ENCODE measurements at places on chromosomes 4 and X.

DNA sequence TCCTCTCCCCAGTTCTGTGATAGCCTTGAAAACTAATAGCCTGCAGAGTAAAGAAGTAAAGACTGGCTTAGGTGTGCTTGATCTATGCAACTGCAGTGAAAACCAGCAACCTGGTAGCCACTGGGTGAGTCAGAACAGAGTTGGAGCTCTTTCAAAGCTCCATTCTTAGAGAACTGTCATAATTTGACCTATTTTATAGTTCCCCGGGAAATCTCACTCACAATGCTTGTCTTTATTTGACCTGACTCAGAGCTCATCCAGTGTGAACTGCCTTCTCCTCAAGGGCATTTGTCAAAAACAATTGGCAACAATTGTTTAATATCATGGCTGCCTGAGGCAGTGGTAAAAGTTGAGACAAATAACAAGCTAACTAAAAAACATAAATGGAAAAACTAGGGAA, 213.0 kb upstream of the NHS start:
- no peak for DNase-seq

- no peak for DNase-seq
Observed at GRCh38 chr4:159564615-159565014, 461.7 kb downstream of the RAPGEF2 start.

GRCh38 chr4:101835121-101835904, 44.8 kb downstream of the BANK1 start:
- no peak for DNase-seq

- no peak for DNase-seq
Observed at GRCh38 chr4:150152766-150153165, 74.5 kb downstream of the DCLK2 start.

- DNase-seq = no peak
Observed at GRCh38 chrX:19617550-19617949, 102.2 kb upstream of the MAP3K15 start.

- DNase-seq = no peak
Observed at GRCh38 chr4:48787056-48787455, 7.0 kb upstream of the FRYL start.

GRCh38 chr4:92279296-92279695, 24.5 kb upstream of the GRID2 start:
- DNase-seq = no peak

DNA sequence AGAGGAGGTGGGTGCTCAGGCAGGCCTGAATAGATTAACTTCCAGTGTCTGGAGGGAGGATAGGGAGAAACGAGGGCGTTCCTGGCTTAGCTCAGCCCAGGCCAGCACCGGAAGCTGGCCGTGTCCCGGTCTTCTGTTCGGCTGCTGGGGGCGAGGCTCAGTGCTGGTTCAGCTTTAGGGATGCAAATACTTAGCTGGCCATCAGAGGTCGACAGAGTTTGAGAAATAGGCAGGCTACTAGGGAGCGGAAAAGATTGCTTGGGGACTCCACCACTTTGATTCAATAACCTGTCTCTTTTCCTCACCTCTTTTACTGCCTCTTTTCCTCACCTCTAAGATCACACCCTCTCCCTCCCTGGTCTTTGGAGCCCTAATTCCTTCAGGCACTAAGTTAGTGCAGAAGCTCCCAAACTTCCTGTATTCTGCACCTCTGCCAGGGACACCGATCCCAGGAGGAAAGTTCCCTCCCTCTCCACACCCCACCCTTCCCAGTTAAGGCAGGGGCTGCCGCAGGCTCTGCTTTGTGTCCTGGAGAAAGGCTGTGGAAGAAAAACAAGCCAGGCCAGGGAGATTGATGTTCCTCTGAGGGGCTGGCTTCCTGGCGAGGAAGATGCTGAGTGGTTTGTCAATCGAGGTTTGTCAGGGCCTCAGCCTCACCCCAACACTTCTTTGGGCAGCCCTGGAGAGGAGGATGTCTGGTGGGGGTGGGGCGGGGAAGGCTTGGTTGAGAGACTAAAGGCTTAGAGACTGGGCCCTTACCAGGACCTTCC, 6.0 kb upstream of the EFNB1 start:
- peak; percentile 35 for DNase-seq

DNA sequence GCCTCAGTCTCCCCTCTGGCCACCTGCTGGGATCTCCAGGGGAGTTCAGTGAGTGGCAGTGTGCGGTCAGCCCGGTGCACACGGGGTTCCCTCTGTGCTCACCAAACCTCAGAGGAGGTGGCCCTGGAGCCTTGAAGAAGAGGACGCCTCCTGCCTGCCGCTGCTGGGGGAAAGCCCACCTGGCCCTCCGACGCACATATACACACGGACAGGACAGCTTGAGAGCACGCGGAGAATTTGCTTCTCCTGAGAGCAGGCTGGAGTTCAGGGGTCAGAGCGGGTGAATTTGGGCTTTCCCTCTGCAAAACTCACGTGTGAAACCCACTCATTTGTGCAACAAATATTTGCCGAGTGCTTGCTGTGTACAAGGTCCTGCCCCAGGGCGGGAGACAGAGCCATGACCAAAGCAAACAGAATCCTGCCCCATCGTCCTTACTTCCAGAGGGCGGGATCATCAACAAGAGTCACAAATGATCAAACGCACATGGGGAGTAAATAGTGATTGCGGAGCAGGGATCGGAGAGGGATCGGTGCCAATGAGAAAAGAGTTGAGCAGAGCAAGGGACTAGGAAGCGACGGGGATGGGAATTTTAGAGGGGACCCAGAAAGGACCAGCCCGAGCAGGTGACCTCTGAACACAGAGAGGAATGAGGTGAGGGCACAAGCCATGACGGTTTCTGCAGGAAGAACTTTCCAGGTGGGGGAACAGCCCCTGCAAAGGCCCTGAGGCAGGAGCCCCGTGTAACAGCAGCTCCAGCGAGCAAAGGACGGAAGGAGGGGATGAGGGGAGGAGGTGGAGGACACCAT, 17.6 kb downstream of the BLOC1S4 start:
- no peak for DNase-seq

GRCh38 chr4:142420311-142421095, 425.6 kb downstream of the INPP4B start:
- no peak for DNase-seq

All from activated T-cell treated with anti-CD3 and anti-CD28 coated beads, Interleukin-2, amount 50 U/mL, for 48 hours (primary cell).